ENCODE measurements at places on chromosomes 7 and 10.

DNA sequence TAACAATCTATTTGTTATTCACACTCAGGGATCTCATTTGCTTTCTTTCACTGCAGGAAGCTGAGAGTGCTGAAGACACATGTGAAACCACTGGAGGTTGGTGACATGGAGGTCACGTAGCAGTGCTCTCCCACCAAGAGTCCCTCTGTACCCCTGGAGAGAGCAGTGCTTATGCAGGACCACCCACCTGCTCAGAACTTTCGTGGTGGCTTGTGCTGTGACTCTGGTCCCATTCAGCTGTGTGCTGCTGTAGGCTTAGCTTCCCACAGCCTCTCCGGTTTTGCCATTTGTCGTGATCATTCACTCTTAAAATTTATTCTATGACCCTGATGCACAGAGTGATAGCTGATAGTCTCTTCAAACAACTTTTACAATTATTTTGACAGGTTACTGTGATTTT is 96.0 kb upstream of the RSU1 start:
- no peak for DNase-seq

DNA sequence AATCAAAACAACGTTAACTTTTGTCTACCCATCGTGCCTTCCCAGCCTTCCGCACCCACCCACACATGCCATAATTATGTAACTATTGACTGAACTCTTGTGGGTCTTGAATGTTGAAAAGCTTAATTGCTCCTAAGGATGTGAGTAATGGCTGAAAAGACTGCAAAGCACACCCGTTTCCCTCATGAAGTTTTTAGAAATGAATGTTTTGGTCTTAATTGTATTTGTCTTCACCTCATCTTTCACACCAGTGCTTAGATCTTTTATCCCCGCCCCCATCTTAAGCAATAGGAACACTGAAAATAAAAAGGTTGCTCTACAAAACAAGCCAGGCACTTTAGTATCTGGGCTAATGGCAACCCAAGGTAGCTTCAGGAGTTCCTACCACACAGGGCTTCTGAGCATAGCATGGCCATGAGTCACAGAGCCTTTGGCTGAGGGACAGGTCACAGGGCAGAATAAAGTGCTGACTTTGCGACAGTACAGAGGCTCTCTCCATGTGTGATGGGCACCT is 690.5 kb downstream of the PARD3 start:
- no peak for DNase-seq

GRCh38 chr10:21020545-21020944 is 123.4 kb upstream of the NEBL start:
- DNase-seq, result no peak

- DNase-seq, result no peak
These were observed 4.0 kb upstream of the CREB5 start for GRCh38 chr7:28408105-28408959.

- no peak for DNase-seq
These were observed 147.1 kb downstream of the DNAJB9 start for GRCh38 chr7:108716783-108717182.

Data from progenitor cell of endocrine pancreas (in vitro differentiated cells).